ENCODE measurements at places on chromosomes 1 and 21.

GRCh38 chr1:6614929-6615785 lies 1.6 kb downstream of the PHF13 start:
- DNase-seq, result peak; percentile 13

DNA sequence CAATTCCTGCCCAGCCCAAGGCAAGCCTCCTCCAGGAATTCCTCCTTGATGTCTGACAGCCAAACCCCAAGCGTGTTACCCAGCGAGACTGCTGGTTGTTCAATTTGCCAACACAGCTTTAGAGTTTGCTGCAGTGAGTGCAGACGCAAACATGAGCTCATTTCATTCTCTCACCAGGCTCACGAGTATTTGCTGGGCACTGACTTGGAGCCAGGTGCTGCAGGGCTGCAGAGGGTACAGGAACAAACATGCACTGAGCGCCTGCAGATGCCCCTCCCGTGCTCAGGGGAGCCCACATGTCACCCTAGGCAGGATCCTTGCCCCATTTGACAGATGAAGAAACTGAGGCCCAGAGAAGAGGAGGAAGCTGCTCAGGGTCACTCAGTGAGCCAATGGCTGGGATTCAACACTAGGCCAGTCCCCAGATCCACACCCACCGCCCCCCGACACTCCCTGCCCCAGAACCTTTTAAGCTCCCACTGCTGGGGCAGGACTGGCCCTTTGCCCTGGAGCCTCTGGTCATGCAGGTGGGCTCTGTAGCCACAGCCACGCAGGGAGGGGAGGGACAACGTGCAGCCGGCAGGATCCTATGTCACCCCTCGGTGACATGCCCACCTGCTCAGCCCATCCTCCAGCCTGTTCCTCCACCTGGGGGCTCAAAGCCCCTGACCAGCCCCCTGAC lies 363.7 kb downstream of the MATN1 start:
- DNase-seq, result peak; percentile 17

DNA sequence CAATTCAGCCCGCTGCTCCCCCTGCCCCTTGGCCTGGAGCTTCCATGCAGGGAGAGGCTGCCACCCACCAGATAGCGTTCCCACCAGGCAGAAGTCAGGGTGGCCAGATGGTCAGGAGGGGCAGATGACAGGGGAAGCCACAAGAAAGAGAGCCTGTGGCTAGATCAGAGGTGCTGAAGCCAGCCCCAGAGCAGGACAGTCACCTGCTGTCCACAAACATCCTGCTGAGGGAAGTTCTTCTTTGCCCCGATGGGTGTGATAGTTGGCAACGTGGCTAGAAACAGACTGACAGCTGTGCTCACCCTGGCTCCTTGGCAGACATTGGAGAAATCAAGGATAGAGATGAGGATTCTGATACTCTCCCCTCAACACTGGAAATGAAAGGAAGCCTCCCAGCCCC lies 27.2 kb upstream of the SRP9 start:
- no peak for DNase-seq

DNA sequence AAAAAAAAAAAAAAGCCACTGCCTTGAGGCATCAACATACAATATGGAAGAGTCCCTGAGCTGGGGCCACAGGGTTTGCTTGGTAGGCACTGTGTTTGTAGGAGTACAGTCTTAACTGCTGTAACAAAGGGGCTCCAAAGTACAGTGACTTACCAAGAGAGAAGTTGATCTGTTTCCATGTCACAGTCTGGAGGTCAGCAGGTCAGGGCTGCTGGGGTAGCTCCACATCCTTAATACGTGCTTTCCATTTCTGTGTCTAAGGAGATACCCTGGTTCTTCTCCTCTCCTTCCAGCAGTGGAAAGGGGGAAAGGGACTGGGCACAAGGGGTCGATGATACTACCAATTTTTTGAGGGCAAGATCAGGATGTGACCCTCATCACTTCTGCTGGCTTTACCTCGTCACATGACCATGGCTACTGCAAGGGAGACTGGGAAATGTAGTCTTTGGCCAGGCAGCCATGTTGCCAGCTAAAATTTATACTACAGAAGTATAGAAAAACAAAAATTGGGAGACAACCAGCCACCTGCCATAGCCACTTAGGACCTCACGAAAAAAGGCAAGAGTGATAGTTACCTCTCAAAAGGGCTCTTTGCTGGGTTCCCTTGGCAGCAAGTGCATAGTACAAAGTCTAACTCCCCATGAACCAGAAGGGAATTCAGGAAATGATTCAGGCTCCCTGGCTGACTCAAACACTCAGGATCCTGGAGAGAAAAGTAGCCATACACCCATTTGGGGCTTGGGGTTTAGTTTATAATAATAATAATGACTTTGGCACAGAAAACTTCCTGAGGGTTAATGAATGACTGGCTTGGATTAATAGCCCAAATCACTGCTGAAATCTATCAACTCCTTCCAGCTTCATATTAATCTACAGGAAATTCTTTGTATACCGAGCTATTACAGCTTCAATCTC lies 52.7 kb upstream of the ATP5PO start:
- DNase-seq, result no peak

Measured in NCI-H1417 (cell line).